Globus pallidus (tissue), 1 donor: ENCODE measurements at places on chromosomes 4 and X.

DNA sequence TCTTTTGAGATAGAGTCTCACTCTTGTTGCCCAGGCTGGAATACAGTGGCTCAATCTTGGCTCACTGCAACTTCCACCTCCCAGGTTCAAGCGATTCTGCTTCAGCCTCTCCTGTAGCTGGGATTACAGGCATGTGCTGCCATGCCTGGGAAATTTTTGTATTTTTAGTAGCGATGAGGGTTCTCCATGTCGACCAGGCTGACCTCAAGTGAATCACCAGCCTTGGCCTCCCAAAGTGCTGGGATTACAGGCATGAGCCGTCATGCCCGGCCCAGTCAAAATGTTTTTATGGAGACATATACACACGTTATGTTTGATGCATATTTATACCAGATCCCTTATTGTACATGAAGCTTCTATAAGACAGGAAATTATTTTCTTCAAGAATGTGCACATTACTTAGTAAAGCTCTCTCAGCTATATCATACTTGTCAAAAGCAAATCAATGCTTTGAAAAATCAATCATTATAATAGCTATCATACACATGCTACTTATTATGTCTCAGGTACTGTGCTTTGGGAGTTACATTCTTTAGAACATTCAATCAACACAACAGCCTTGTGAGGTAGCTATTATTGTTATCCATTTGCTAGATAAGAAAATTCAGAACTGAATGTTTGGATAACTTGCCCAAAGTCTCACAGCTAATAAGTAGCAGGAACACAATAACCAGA, 269.2 kb downstream of the FSTL5 start:
- no peak for DNase-seq

GRCh38 chrX:124282580-124282979, 49.9 kb upstream of the TEX13D start:
- DNase-seq = no peak

DNA sequence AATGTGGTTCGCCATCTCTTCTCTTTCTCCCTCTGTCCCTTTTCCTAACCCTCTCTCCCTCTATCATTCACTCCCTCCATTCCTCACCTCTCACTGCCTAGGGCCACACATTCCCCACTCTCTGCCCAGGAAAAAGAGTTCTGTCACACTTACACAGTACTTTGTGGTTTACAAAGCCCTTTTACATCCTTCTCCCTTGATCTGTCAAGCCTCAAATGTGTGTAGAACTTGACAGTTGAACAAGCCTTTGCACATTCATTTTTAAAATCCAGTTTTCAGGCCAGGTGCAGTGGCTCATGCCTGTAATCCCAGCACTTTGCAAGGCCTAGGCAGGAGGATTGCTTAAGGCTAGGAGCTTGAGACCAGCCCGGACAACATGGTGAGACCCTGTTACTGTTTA, 156.3 kb downstream of the VSIG4 start:
- no peak for DNase-seq

GRCh38 chr4:10457255-10457801, at the start of gene ZNF518B:
Gene ZNF518B (minus strand): TSS chr4:10457426. CDS start chr4:10446328, 11,098 bp downstream.
- peak; percentile 22 for DNase-seq

- DNase-seq = peak; percentile 80
Measured at GRCh38 chr4:140861359-140862176, 105.4 kb upstream of the TBC1D9 start.

GRCh38 chr4:53037892-53038291, 175.8 kb downstream of the RASL11B start:
- DNase-seq = no peak

GRCh38 chr4:128378668-128379067, 91.1 kb upstream of the PGRMC2 start:
- no peak for DNase-seq

GRCh38 chrX:153409414-153410101, 1.7 kb upstream of the ZFP92 start:
- no peak for DNase-seq
